ENCODE measurements at places on chromosomes 7 and 10.

DNA sequence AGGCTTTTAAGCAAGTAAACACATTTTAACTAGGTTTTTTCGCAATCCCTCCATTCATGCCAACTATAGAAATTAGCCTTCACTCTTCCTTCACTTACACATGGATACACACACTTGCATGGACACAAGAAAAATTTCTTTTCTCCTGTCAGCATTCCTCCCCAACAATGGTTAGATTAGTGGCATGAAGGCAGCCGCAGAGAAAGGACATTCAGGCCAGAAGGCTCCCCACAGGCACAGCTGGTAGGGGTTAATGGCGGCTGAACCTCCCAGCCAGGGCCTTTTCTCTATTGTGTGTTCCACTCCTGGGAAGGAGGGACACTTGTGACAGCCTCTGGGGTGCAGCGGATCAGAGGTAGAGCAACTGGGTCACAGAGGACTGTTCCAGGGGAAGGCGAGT, 255.0 kb upstream of the SP8 start:
- DNase-seq: no peak

GRCh38 chr7:4144811-4145510, 537.1 kb upstream of the FOXK1 start:
- no peak for DNase-seq

DNA sequence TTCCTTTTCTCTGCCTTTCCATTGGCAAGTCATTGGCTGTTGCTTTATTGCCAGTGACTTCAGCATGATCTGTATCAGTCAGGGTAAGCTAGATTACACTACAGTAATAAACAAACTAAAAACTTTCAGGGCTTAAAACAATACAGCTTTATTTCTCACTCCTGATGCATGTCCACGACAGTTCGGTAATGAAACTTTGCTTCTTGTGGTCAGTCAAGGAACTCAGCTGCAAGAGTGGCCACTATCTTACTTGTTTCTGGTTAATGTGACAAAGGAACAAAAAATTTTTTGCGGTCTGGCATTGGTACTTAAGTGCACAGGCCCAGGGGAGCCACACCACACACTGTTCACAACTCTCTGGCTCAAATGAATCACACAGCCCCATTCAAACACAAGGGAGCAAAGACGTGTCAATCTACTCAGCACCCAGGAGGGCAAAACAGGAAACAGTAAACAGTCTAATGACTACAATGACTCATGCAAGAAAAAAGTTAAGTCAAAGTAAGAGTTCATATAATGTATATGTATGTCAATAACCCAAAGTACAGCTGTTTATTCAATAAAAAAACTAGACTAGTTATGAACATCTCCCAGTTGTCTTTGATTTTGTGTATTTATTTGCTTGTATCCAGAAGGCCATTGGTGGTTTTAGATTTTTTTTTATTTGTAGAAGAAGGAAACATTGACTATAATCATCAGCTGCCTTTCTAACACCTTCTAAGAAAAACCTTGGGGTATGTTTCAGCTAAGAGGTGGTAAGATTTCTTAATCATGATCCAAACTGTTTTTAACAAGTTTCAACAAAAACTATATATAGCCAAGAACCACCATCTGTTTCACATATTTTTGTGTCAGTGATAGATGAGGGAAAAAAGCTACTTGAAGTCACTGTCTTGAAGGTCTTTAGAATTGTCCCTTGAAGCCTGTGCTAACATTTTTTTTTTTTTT, 134.4 kb upstream of the FAM3C start:
- DNase-seq: no peak

DNA sequence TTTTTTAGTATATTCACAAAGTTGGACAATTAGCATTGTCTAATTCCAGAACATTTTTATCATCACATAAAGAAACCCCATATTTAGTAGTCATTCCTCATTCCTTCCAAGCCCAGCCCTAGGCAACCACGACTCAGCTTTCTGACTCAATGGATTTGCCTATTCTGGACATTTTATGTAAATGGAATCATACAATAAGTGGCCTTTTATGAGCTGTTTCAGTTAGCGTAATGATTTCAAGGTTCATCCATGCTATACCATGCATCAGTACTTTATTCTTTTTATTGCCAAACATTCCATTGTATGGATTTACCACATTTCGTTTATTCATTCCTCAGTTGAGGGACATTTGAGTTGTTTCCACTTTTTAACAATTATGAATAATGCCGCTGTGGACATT, 249.2 kb downstream of the DYNC1I1 start:
- DNase-seq: no peak

- DNase-seq: no peak
These were observed 90.5 kb downstream of the TWIST1 start for GRCh38 chr7:19026888-19027287.

DNA sequence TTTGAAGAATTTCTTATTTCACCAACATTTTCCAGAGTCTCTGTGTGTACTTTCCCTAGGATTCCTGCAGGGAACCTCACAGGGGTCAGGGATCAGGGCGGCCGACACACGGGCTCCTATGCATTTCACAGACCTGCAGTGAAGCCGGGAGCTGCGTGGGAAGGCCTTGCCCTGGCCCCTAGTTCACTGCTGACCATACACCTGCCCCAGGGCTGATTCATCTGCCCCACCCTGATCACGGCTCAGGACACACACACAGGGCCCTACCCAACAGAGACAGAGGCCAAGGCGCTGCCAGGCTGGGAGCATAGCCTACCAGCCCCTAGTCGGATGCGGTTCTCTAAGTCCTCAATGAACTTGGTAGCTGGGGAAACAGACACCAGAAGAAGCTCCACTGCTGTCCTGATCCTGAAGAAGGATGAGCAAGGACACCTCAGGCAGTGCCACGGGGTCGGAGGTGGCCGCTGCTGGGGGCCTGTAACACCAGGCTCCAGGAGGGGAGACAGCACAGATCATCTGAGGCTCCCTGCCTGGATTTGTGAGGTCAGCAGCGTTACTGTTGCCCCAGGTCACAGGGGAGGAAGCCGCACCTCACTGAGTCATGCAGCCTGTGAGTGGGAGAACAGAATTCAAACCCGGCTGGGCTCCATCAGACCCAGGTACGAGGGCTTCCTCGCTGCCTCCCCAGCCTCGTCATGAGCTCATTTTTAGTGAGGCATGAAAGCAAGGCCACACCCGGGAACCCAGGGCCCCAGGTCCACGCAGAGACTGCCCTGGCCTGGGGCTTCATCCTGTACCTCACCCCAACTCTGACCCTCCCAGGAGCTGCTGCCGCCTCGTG, 278.8 kb upstream of the PPP2R2D start:
- DNase-seq: no peak

DNA sequence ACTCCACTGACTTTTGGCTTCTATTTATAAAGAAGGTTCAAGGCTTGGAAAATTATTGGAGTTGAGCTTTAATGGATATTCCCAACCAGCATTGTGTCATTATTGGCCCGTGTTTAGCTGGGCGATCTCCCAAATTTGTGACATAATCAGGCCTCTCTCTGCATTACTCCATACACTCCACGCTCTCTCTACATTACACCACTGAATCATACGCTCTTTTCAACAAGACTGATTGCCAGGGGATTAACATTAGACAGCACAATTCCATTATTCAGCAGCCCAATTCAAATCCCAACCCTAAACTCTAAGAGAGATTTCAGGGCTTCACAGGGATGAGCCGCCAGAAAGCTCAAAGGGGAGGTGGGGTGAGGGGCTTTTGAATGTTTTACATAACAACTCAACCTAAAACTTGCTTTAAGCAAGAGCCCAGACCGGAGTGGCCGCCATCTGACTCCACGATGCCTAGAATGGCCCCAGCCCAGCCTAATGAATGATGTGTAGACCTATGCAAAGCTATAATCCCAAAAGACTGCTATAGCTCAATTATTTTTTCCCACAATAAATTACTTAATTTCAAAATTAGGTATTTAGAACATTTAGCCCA, 61.8 kb downstream of the FGFR2 start:
- DNase-seq: no peak

DNA sequence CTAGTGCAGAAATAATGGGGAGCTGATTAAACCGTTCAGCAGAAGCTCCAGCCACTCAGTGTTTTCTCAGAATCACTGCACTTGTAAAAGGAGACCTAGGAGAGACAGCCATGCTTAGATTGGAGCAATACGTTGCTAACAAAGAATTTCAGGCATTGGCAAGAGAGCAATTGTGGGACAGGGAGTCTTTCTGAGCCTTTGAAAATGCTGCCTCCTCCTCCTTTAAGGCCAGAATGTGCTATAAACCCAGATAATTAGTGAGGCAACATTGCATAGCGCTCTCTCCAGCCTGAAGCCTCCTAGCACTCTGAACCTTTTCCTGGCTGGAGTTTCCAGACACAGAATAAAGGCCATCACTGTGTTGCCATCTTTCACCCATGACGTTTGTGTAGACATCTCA, 18.5 kb upstream of the PTPRN2 start:
- no peak for DNase-seq

- no peak for DNase-seq
These were observed 46.3 kb downstream of the MYOF start for GRCh38 chr10:93435621-93436397.

DNA sequence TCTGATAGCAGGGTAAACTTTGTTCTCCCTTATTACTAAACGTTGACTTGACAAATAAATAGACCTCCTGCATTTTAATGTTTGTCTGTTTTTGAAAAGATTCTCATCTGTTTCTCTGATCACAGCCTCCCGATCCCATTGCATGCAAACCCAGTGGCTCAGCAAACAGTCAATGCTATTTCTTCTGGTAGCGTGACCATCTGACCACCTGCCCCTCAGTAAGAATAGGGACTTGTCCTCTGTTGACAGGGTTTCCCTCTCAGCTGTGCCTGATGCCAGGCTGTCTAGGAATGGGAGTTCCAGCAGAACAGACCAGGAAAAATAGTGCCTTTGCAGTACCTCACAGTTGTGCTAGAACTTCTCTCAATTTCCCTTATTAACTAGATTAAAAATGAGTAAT, 40.7 kb upstream of the EBLN1 start:
- no peak for DNase-seq

- no peak for DNase-seq
These were observed 160.9 kb downstream of the OAT start for GRCh38 chr10:124257781-124258180.

- DNase-seq: peak; percentile 26
These were observed 25.8 kb downstream of the TMEM254 start for GRCh38 chr10:80104066-80104926.

GRCh38 chr7:116258734-116259133, 48.4 kb downstream of the TES start:
- peak; percentile 58 for DNase-seq

DNA sequence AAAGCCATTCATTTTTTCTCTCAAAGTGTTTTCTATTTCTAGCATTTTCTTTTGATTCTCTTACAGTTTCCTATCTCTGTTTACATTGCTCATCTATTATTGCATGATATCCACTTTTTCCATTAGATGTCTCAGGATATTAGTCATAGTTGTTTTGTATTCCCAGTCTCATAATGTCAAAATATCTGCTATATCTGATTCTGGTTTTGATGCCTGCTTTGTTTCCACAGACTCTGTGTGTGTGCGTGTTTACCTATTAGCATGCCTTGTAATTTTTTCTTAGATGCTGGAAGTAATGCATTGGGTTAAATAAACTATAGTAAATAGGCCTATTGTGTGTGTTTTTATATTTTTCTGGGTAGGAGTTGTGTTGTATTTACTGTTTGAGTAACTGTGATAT, 1126.3 kb downstream of the SORCS1 start:
- no peak for DNase-seq

DNA sequence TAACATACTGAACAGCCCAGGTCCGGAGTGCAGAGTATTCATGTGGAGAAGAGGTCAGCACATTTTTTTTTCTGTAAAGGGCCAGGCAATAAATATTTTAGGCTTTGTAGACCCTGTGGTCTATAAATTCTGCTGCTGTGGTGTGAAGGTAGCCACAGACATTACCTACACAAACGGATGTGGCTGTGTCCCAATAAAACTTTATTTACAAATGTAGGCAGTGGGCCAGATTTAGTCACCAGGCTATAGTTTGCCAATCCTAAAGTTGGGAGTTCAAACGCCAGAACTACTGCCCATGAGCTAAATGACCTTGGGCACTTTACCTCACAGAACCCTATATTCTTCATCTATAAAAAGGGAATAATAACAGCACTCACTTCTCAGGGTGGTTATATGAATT, 13.4 kb downstream of the FAM53B start:
- DNase-seq: no peak

GRCh38 chr10:5515948-5516761, 8.6 kb upstream of the CALML3 start:
- no peak for DNase-seq

GRCh38 chr10:88810196-88810961, 7.8 kb downstream of the LIPM start:
- peak; percentile 37 for DNase-seq

DNA sequence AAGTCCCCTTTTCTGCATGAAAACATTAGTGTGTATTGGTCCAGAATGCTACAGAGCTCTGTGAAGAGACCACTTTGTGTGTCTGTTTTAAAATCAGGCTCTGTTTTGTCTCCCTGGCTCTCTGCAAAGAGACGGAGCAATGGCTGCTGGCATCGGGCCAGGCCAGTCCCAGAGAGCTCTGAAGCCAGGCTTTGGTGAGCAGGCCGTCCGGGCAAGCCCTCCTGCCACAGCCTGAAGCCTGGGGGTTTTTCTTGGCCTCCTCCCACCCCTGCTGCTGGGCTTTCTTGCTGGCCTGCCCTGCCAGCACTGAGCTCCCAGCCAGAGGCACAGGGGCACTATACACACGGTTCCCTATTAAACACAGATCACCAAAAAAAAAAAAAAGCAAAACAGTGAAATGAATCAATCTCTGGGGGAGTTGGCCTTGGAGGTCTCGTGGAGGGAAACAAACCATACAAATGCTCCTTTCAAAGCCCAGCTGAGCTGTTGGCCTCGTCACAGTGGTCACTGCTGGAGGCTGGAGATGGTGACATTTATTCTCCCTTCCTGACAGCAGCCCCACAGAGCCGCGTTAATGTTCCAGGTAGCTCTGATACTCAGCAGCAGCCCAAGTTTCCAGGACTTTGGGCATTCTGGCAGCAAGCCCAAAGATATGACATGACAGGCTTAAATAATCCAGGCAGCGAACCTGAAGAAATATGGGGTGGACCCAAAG, 237.2 kb downstream of the TCF7L2 start:
- DNase-seq: peak; percentile 5

DNA sequence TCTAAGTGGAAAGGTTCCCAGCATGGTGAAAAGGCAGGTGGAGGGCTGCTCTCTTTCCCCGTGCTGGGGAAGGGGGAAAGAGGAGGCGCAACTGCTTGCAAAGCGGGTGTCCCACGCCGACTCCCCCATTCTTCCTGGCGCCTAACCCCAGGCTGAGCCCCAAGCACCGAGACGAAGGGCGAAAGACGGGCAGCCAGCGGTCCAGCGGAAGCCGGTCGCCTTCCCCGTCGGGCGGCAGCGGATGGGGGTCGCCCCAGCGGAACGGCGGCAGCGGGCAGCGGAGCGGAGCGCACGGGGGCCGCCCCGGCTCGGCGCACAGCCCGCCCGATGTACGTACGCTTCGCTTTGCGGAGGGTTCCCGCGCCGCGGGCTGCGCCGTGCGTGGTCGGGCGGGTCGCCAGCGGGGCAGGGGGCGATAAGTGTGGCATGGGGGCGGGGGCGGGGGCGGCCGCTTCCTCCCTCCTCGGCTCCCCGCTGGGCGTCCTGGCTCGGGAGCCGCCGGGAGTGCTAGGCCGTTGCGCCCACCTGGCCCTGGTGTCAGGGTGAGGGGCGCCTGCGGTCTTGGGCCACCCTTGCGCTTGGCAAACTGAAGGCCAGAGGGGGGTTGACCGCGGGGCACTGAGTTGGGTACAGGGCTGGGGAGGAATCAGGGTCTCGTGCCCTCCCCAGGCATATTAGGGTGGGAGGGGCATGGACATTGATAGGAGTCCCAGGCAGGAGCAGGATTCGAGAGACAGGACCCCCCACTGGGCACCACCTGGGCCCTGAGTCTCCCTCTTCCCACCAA, 35.2 kb upstream of the HSPB1 start:
- DNase-seq: no peak

- DNase-seq: no peak
These were observed 14.5 kb upstream of the EGR2 start for GRCh38 chr10:62830679-62831078.

All from NCI-H2081 (cell line).